ENCODE measurements at places on chromosomes 7 and 10.
A peak's percentile ranks its signal among the peaks of the same experiment; 100 is the strongest.

DNA sequence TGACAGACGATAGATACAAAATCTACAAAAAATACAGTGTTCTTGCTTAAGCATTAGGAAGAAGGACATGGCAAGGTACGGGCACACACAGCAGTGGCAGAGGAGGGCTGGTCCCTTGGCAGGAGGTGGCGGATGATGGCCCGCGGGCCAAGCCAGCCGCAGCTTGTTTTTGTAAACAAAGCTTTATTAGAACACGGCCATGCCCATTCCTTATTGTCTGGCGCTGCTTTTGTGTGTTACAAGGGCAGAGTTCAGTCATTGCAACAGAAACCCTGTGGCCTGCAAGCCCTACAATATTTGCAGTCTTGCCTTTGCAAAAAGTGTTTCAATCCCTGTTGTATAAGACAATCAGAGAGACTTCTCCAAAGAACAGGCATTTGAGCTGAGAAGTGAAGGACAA lies 30.7 kb downstream of the FGFR2 start:
- DNase-seq = no peak

DNA sequence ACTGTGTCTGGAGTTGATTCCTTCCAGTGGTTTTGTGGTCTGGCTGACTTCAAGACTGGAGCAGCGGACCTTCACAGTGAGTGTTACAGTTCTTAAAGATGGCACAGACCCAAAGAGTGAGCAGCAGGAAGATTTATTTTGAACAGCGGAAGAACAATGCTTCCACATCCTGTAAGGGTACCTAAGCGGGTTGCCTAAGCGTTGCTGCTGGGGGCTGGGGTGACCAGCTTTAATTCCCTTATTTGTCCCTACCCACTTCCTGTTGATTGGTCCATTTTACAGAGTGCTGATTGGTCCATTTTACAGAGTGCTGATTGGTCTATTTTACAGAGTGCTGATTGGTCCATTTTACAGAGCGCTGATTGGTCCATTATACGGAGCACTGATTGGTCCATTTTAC lies 13.2 kb downstream of the AKR1B15 start:
- no peak for DNase-seq

- DNase-seq = no peak
Observed at GRCh38 chr7:121211253-121211652, 117.5 kb upstream of the WNT16 start.

DNA sequence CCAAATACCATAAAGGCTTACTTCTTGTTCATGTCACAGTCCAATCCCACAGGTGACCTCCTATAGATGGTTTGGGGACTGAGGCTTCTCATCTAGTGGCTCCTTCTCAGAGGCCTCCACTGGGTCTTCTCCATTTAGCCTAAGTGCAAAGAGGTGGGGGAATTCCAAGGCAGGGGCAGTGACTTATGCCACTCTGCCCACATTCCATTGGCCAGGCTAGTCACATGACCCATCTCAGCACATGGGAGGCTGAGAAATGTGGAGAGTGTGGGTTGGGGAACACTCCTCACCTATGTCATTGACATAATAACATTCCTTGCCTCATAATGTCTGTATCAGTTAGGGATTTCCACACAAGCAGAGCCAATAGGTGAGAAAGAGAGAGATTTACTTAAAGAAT lies 104.3 kb upstream of the PLXNA4 start:
- DNase-seq = no peak

DNA sequence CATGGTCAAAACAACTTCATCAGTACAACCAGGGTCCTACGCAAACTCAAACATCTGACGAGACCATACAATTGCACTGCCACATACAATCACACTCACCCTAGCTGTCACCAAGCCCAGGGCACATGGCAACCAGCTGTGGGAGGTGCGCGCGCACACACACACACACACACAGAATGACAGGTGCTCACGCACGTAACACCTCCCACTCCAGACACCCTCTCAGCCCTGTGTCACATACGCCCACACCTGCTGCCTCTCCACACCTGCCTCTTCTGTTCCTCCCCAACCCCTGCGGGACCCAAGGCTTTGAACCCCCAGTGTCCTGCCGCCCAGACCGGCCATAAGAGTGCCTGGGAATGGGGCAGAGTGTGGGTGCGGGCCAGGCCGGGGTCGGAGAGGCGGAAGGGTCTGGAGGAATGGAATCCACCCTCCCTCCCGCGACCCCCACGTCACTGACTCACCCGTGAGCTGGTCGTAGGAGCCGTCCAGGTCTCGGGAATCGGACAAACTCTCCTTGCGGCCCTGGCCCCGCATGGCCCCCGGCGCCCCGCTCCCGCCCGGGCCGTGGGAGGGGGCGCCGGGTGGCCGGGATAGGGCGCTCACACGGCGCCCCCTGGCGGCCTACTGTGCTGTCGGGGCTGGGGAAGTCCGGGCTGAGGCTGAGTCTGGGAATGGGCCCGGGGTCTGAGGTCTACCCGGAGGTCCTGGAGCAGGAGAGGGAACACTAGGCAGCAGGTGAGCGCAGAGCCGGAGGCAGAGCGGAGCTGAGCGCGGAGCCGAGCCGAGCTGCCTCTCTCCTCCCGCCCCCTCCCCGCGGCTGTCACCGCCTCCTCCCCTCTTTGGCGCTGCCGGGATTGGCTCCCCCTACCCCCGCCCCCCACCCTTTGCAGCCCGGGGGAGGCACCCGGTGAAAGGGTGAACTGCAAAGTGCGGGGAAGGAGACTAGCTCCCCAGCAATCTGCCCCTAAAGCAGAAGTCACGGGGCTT lies at the start of gene KCNIP2:
TSS of gene KCNIP2 (minus strand) at position 769 of the 990 bp plus-strand sequence. CDS start at position 537, 232 bp downstream.
- peak; percentile 15 for DNase-seq

- DNase-seq = no peak
Observed at GRCh38 chr7:16649196-16649595, 3.2 kb downstream of the BZW2 start.

- no peak for DNase-seq
Observed at GRCh38 chr7:116354546-116355423, 144.4 kb downstream of the TES start.

GRCh38 chr10:91804126-91804510 lies 5.9 kb downstream of the TNKS2 start:
- DNase-seq = no peak

GRCh38 chr7:80974396-80975358 lies 55.8 kb upstream of the SEMA3C start:
- no peak for DNase-seq

DNA sequence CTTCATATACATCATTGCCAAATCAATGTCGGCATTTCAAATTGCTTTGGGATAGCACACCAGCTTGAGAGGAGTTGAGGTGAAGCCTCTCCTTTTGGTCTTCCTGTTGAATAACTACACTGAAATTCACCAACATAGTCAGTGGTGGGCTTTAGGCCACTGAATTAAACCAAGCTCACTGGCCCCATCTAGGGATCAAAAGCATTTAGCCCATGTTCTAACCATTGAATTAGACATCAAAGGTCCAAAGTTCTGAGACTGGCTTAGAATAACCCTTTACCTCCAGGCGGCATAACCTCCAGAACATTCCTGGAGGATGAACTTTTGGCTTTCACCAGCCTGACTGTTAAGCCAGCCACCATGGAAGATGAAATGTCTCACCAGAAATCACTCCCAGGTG lies 54.6 kb downstream of the BPGM start:
- no peak for DNase-seq

DNA sequence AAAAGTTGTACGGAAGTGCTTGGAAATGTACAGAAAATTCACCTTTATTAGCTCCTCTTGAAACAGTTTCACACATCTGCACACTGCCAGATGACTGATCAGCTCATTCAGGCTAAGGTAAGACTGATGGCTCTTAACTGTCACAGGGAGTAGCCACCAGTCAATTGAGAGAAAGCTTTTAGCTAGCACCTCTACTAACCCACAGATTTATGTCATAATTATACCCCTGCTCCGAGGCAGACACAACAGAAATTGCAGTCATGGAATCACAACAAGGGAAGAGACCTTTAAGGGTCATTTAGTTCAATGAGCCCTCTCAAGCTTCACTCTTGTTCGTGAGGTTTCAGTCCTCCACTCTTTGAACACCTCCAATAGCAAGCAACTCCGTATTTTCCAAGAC lies 235.4 kb downstream of the TRIL start:
- peak; percentile 96 for DNase-seq

GRCh38 chr7:128120116-128120515 lies 88.9 kb upstream of the LRRC4 start:
- no peak for DNase-seq

DNA sequence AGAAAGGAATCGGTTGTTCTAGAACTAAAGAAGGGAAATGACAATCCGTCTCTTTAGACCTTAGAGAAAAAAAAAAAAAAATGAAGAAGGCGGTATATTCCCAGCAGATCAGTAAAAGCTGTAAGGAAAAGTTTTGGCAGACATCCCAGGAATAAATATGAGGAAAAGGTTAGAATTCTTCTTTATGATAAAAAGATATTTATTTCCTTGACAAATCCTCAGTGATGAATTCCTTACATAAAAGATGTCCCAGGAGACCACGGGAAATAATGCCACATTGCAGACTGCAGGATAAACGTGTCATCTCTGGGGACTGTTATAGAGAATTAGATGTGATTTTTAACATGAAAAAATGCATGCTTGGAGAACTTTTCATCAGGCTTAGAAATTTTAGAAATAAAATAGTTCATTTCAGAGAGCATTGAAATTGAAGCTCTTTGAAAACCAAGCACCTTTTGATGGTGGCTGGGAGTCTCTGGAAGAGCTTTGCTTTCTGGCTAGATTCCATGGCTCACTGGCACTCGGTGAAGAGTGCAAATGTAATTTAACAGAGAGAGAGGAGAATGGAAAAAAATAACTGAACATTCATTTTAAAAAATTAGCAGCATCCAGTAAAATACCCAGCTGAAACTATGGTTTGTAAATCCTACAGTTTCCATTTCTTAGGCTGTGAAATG lies 98.2 kb downstream of the PRPF18 start:
- DNase-seq = no peak

- DNase-seq = no peak
Observed at GRCh38 chr10:132571650-132572544, 34.3 kb downstream of the INPP5A start.

- DNase-seq = no peak
Observed at GRCh38 chr10:551373-552252, 137.9 kb downstream of the DIP2C start.

DNA sequence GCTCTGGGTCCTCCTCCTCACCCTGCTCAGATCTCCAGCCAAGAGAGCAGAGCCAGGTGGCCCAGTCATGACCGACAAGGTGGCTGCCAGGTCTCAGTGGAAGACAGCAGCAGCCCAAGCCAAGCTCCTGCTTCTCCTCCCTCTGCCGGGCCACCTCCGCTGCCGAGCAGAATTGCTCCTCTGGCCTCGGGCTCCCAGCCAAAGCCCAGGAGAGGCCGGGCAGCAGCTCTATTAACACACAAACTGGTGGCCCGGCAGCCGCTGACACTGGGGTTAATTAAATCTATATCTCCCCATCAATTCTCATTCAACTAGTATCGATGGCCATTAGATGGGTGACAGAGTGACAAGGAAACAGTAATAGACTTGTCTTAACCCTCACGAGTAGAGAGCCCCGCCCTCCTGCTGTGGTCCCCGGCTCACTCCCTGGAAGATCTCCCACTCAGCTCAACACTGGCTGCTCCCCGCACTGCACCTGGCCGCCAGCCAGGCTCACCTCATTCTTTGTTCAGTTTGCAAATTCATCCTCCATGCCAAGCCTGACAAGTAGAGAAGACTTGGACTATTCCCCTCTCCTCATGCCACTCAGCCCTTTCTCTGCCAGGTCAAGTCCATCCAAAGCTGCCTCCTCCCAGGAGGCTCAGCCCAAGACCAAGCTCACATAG lies 74.1 kb upstream of the UNC5B start:
- DNase-seq = no peak

GRCh38 chr10:64771253-64772050 lies 1250.3 kb downstream of the REEP3 start:
- DNase-seq = no peak

- peak; percentile 75 for DNase-seq
Observed at GRCh38 chr10:113709221-113709838, 29.6 kb downstream of the CASP7 start.
